DMS79 treated with DMSO at 0.1 percent for 48 hours (cell line): ENCODE measurements at places on chromosomes 11 and 22.

DNA sequence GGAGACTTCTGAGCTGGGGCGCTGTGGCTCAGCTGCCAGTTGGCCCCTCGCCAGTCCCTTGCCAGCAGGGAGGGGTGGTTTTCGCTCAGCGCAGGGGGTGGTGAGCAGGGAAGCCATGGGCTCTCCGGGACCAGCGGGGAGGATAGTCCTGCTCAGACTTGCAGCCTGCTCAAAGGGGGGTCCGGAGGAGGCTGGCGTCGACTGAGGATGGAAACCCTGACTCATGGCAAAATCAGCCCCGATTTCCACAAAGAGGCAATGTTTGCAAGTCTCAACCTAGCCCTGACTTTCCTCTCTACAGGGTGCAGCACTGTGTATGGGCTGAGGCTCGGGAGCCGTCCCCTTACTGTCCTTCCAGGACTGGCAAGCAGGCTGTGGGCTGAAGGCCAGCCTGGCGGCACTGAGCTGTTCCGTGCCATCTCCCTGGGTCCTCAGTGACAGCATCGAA is 35.1 kb downstream of the FBLN1 start:
- peak; percentile 32 for DNase-seq

- DNase-seq: no peak
Observed at GRCh38 chr11:116510166-116510565, 262.6 kb downstream of the BUD13 start.

DNA sequence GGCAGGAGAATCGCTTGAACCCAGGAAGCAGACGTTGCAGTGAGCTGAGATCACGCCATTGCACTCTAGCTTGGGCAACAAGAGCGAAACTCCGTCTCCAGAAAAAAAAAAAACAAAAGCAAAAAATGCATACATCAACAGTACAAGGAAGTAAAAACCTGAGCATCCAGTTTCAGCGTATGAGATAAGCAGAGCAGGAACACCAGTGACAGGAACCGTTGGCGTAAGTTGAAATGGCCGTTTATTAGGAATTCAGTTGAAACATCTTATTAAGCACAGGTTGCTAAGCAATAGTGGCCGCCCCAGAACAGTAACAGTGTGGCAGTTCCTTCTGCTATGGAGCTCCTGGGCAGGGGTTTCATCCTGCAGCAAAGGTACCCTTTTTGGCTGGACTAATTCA is 4.0 kb upstream of the L3MBTL2 start:
- no peak for DNase-seq

DNA sequence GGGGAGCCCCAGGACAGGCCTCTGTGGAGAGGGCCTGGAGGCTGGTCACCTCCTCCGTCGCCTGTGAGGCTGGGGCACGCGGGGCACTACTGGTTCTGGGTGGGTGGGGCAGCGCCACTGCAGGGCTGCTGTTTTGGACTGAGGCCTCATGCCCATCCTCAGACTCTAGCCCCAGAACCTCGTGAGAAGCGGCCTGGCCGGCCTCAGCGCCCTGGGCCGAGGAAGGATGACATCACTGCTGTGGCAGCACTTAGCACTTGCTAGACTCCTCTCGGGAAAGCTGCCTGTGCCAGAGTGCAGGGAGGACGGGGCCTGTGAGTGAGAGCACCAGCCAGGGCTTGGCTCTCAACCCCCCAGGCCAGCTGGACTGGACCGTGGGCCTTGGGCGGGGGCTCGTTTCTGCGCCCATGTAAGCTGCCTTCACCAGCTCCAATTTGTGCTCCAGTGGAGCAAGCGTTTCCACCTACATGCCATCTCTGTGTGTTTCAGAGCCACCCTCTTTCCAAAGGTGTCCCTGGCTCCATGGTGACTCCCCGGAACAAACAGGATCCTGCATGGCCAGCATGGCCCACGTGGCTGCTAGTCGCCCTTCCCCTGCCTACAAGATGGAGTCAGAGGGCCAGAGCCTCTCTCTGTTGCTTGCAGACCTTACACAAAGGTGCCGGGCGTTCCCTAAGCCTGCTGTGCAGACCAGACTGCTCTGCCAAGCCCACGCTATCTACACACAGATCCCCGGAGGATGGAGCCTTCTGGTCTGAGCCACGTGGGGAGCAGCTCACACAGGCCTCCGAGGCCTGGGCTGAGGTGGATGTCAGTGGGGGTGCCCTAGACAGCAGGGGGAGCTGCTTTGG is 102.9 kb downstream of the CTTN start:
- DNase-seq: no peak

DNA sequence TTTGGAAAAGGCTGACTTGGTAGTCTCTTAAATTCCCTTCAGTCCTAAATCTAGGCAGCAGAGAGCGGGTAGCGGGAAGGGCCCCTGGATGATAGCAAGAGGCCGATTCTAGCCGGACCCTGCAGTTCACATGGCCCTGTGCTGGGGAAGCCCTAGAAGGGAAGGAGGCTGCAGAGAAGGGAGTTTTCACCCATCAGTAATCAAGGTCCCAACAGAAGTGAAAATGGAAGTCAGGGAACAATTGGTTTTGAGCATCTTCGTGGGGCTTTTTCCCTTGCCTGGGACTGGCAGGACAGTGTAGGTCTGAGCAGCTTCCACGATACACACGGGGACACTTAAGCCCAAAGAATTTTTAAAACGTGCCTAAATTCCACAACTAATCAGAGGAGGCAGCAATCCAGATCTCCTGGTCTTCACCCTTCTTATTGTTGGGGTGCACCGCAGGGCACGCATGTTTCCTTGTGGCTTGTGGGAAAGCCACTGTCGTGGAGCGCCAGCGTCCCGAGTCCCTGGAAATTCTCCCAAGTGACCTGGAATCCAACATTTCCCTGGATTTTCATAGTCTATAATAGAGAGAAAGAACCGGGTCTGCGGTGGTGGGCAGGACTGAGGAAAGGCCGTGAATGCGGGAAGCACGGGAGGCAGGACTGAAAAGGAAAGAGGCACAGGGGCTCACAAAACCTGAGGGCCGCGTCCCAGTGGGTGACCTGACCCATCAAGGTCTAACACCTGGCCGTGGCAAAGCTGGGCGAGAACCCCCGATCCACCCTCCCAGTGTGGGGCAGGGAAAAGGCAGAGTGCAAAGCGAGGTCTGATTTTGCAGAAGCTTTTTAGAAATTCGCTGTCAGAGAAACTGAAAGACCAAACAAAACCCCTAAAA is 846 bp upstream of the OAF start:
- no peak for DNase-seq

DNA sequence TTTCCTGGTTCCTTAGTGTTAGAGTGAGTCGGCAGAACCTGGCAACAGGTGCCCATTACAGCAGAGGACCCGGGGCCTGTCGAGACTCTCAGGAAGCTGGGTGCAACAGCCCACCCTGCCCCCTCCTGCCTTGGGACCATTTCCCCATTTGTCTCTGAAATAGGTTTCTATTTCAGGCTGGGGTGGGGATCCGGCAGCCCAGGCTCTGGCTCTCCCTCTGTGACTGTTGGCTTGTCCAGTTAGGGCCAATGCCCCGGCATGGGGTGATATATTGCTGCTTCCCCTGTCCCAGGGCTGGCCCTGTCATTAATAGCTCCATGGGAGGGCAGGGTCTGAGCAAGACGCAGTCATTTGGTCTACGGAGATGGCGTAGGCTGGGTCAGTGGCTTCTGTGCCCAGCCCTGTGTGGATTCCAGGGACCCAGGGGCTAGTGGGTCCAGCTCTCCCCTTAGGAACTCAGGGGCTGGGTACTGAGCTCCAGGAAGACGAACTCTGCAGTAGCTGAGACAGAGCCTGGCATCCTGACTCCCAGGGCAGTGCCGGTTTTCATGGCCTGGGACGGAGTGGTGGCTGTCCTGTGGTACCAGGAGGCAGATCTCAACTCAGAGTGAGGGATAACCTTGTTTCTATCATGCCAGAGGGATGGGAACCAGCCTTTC is 2.7 kb downstream of the P2RY6 start:
- DNase-seq: no peak

DNA sequence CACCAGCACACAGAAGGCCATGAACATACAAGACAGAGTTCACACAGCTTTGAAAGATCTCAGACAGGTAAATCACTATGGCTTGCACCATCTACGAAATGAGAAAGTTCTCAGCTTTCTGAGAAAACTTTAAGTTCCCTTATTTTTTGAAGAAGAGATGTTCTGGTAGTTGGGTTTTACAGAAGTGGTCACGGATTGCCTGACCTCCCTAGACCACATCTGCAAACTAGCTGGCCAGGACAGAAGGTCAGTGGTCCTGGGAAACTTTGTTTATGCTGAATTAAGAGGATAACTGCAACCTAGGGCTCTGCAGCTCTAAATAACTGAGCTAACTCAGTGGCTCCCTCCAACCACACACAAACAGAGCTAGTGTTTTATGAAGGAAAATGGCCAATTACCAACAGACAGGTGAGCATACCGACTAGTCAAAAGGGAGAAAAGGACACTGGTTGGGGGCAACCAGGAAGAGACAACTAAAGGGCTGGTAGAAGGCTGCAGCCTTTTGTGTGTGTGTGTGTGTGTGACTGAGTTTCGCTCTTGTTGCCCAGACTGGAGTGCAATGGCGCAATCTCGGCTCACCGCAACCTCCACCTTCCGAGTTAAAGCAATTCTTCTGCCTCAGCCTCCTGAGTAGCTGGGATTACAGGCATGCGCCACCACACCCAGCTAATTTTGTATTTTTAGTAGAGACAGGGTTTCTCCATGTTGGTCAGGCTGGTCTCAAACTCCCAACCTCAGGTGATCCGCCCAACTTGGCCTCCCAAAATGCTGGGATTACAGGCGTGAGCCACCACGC is 8.5 kb upstream of the SCN2B start:
- DNase-seq: no peak

GRCh38 chr11:104663190-104664140 is 234.8 kb downstream of the CASP12 start:
- DNase-seq: no peak
